ENCODE measurements at places on chromosomes 3 and 15.

DNA sequence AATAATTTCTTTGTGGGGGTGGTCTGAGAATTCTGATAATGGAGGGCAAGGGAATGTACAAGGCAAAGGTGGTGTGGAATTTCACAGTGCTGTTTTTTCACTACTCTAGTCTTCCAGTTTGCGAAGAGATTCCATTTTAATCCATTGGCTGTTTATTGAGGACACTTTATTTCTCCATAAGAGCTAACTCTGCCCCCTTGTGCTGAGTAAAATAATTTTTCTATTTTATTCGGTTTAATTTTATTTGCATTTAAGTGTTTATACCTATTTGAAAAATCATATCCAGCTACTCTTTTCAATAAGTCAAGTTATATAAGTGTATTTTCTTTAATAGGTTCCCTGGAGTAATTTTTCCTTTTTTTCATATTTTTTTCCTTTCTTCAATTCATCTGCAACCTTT is 840.1 kb downstream of the TUSC7 start:
- no peak for DNase-seq

- DNase-seq = no peak
These were observed 275.5 kb downstream of the VPS13C start for GRCh38 chr15:61784734-61785133.

DNA sequence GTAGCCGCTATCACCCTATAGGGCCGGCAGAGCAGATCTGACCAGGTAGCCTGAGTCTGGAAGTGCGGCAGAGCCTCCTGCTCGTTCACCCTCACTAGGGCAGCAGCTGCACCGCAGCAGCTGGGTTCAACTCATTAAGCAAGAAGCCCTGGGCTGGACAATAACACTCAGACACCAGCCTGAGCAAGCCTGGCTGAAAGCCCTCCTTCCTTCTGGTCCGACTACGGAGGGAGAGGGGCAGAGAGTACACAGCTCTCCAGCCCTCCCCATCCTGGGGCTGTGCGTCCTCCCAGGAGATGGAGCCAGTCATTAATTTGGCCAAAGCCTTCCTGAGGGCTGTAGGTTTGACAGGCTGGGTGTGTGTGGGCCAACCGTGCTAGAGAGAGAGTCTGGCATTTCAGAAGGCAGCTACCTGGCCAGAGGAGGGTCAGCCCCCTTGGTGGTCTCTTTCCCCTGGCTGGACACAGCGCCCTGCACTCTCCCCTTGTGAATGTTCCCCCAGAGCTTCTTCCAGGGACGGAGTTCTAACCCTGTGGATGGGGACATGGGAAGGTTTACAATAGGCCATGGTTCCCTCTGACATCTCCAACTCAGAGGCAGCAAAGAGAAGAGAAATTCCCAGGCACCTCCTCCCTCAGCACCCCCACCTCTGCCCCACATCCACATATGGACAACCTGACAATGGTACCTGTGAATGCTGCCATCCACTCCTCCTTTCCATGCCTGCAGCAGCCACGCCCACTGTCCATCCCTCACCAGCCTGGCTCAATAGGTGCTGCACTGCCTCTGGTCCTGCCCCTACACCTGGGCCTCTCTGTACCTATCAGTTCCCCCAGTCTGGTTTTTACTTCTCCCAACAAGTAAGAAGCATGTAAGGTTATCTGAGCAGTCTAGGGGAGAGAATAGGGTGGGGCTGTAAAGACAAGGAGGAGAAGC is 6.5 kb downstream of the CHRNB4 start:
- peak; percentile 8 for DNase-seq

- DNase-seq = no peak
These were observed 52.3 kb upstream of the CNOT10 start for GRCh38 chr3:32632533-32633265.

GRCh38 chr3:57126244-57126643 is 38.9 kb downstream of the IL17RD start:
- DNase-seq = no peak

DNA sequence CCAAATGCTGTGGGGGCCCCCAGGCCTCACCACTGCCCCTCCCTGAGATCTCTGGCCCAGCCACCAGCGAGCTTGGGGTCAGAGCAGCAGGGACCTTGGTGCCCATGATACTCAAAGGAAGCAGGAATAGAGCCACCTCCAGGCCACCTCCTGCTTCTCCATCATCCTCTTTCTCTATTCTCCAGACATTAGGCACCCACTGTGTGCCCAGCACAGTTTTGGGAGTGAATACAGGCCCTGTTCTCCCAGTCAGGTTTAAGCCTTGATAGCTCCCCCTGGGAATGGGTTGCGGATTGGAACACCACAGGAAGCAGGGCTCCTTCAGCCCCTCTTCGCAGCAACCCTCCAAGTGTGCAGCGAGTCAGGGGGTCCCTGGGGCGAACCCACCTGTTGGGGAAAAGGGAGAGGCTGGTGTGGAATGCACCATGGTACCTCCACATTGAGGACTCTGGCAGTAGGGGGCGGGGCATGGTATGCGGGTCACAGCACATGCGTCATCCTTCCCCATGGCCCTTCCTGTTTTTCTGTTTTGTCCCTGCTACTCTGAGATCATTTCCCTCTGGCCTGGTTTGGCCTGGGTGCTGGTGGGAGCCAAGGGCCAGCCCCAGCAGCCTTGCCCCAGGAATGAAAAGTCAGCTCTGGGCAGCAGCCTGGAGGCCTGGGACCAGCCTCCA is 14.2 kb upstream of the SEMA3B start:
- DNase-seq = no peak

GRCh38 chr15:32893421-32893820 is 175.6 kb downstream of the GREM1 start:
- no peak for DNase-seq

DNA sequence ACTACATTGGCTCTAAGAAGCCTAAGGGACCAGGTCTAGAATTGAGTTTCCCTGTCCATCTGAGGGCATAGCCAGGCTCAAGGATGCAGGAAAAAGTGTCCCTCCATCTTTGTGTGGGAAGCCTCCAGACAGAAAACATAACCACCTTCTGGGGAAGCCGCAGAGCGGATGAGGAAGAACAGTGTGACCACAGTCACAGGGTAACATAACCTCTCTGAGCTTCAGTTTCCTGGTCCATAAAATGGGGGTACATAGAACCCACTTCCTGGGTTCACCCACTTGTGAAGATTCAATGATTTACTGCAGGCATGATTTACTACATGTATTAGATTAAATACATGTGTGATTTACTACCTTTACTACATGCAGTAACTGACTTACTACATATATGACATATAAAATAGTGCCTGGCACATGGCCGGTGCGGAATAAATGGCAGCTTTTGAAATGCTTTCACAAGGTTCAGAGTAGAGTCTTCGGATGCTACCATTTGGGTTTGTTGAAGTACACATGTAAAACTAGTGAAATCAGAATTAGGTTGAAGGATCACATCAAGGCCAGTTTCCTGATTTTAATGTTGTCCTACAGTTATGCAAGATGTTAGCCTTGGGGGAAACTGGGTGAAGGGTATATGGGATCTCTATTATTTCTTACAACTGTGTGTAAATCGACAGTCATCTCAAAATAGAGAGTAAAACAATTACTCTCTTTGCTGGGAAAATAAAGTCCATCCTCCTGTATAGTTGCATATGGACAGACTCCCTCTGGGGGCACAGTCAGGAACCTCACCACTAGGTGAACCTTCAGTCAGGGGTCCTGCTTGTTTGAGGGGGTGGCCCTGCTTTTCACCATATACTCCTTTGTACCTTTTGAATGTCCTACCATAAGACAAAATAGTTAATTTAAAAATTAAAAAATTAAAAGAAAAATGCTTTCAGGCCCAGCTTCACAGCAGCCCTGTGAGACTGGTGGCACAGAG is 86.0 kb downstream of the SEMA5B start:
- no peak for DNase-seq

- peak; percentile 10 for DNase-seq
These were observed 100.0 kb upstream of the DLG1 start for GRCh38 chr3:197398286-197398878.

GRCh38 chr15:52076889-52077781 is 35.4 kb downstream of the BCL2L10 start:
- no peak for DNase-seq

GRCh38 chr15:91609966-91610365 is 243.5 kb upstream of the SLCO3A1 start:
- DNase-seq = no peak

DNA sequence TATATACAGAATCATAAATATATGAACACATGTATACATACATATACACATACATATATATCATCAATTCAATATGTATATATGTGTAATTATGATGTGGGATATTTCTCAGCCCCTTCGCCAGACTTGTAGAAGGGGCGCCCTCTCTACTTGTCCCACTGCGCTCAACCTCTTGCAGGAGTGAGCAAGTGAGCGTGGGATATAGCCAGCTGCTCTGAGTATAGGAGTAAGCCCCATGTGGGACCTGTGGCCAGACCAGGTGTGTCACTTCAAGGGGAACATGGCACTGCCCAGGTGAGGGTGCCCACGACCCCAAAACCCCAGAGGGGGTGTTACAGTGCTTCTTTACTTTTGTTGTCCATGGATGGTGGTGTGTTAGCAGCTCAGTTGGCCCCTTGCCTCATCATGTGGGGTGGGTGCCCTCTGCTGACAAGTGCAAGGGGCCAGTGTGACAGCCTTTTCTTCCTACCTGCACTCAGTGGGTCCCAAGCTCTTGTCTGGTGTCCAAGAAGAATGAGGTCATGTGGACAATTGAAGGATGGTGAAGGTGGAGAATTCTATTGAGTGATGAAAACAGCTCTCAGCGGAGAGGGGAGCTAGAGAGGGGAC is 304.1 kb downstream of the UNC13C start:
- DNase-seq = no peak

GRCh38 chr3:184789314-184789998 is 22.5 kb upstream of the VPS8 start:
- no peak for DNase-seq

- DNase-seq = no peak
These were observed 3.7 kb downstream of the BOC start for GRCh38 chr3:113214917-113215595.

DNA sequence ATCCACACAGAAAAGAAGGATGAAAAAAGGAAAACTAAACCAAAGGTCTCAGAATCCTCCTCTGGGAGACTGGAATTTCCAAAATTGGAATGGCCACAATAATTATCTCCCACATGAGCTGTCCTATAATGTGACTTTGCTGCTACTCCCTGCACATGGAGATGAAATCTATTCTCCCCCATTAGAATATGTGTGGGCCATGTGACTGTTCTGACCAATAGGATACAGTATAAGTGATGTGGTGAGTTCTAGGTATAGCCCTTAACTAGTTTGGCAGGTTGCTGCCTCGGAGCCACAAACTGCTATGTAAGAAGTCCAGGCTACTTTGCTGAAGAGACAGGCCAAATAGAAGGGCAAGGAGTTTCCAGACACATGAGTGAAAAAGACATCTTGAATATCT is 5.2 kb downstream of the TRIM59 start:
- no peak for DNase-seq

DNA sequence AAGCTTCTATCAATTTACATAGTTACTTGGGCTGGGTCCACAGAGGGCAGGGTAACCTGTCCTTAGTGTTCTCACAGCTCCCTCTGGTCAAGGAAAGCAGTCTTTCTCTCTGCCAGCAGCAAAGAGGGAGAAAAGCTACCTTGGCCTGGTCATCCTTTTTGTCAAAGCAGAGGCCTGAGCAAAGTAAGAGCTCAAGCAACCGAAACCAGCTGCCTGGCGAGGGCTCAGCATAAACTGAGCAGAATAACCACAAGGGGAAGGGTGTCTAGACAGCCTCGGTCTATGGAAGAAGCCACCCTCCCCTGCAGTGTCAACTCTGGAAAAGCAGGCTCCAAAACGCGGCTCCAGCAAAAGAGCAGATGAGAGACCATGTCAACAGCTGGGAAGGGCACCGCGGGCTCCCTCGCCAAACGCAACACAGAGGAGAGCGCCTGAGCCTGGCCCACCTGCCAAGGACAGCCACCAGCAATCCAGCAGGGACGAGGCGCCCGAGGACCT is 17.4 kb downstream of the LRIG1 start:
- DNase-seq = no peak

DNA sequence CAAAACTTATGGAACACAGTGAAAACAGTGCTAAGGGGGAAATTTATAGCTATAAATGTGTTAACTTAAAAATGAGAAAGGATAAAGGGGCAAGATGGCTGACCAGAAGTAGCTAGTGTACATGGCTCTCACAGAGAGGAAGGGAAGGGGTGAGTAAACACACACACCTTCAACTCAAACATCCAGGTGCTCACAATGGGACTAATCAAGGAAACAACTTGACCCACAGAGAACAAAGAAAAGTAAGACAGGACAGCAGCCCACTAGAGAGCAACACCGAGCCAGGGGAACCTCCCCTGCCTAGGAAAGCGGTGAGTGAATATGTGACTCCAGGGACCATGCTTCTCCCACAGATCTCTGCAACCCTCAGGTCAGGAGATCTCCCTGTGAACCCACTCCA is 85.0 kb upstream of the UBP1 start:
- no peak for DNase-seq
